ENCODE measurements at places on chromosomes 3 and 15.

- DNase-seq, result no peak
Observed at GRCh38 chr15:55714064-55714463, 28.9 kb downstream of the PRTG start.

DNA sequence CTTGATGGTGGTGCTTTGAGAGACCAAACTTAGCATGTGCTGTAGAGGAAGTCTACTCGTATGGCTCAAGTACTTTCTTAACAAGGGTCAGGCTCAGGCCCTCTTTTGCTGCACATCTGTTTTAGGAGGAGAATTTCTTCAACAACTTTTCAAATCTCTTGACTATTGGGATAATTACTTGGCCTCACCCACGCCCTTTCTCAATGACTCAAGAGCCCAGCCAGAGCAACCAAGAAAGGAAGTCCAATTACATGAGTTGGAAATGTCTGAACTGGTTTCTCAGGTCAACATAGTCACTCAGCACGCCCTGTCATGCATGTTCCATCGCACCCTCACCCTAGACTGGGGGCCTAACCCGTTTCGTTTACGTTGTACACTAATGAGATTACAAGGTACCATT lies 44.8 kb upstream of the UMPS start:
- no peak for DNase-seq

DNA sequence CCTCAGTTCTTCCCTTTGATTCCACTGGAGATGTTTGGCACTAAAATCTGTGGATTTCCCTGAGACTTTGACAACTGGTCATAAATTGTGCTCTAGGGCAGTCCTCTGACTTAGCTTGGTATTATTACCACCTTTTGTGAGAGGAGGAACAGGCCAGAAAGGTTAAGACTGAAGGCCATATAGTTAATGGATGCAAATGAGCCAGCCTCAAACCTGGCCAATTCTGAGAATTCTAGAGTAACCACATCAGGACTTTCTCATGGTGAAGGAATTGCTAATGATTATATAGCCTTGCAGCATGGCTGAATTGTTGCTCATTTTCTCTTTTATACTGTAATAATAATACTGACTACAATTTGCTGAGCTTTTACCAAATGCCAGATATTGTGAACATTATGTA lies 162.5 kb downstream of the CADPS start:
- no peak for DNase-seq

DNA sequence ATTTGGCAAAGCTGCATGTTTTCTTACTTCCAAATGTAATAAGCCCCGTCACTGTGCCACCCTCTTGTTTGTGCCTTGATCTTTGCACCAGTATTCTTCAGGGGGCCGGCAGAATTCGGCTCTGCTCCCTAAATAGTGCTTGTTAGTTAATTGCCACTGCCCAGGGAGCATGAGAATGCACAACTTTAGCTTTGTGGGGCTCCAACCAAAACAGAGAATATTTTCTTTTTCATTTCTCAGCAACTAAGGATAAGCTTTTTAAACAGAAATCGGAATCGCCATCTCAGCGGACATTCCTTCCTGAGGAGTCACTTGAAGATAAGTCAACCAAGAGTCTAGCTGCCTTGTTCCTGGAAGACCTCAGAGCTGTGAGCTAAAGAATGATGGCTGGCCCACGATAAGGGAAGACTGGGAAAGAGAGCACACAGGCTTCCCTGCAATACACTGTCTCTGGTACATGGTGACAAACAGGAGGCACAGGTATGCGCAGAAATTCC lies 106.0 kb downstream of the LRIG1 start:
- no peak for DNase-seq

GRCh38 chr15:85623315-85624049 lies 171.2 kb downstream of the KLHL25 start:
- no peak for DNase-seq

DNA sequence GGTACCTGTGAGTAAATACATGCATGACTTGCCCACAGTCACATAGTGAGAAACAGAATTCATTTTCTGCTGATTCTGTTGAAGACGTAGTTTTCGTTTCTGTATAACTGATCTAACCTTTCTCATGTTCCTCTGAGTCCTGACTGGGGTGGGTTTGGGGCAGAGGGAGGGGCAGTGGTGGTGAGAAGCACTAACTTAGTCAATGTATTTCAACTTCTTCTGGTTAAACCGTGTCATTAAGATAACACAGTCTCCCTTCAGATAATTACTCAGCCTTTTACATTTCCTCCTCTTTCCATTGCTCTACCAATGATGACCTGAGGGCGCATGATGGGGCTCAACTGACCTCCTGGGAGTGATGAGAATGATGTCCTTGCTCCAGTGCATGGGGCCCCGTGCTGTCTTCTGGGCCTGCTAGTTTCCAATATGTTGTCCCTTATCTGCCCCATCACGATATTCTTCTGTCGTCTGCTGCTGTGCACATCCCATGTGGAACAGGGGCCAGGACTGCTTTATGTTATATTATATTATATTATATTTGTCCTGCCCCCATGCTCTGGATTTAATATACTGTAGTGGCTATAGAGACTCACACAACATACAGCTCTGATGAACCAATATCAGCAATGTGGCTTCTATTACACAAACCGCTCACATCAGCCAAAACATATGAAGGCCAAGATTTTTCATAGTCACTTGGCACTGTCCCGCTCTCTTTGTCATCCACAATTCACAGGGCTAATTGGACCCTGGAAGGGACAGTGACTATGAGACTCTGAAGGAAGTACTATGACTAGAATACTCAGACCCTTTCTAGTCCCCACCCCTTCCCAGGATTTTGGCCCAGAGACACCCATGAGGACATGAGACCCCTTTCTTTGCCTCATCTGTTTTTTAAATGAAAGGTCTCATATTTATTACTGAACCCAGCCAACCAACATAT lies 407.1 kb upstream of the MCTP2 start:
- DNase-seq, result no peak

DNA sequence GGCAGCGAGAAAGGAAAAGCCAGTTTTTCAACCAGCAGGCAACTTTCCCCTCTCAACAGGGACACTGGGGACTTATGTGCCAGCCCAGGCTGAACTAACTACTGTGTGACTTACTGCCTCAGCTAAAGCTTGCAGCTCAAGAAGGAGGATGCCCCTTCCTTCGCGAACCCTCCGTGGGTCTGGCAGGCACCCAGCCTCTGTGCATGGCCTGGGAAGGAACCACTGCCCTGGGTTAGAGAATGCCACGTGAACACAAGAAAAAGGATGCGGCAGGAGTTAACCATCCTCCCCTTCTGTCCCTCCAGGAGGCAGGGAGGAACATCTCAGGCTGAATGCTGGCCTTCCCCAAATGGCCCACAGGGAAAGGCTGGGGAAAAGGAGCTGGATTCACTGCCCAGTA lies 29.0 kb downstream of the CHDH start:
- no peak for DNase-seq

GRCh38 chr3:49785565-49786356 lies 581 bp downstream of the IP6K1 start:
- no peak for DNase-seq

DNA sequence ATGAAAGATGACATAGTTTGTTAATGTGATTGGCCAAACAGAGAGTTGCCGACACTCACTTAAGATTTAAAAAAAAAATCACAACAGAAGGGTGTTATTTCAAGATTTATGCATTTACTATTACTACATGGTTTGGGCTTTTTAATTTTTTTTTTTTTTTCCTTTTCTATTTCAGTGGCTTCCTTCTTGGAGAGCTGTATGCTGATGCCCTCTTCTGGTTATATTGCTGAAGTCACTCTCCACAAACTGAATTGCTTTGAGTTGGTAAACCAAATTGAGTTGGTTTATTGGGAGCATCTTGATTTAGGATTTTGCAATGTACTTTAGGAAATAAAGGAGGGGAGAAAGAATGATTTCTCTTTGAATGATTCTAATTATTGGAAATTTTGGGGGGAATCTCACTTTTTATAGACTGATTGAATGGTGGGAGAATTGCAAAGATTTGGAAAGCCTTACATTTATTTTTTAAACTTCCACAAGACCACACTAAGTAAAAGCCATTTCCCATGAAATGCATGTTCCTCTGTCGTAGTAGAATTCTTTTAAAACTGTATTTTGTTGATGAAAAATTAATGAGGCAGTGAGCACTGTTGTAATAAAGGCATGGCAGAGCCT lies 186.6 kb upstream of the FEZF2 start:
- DNase-seq, result no peak

DNA sequence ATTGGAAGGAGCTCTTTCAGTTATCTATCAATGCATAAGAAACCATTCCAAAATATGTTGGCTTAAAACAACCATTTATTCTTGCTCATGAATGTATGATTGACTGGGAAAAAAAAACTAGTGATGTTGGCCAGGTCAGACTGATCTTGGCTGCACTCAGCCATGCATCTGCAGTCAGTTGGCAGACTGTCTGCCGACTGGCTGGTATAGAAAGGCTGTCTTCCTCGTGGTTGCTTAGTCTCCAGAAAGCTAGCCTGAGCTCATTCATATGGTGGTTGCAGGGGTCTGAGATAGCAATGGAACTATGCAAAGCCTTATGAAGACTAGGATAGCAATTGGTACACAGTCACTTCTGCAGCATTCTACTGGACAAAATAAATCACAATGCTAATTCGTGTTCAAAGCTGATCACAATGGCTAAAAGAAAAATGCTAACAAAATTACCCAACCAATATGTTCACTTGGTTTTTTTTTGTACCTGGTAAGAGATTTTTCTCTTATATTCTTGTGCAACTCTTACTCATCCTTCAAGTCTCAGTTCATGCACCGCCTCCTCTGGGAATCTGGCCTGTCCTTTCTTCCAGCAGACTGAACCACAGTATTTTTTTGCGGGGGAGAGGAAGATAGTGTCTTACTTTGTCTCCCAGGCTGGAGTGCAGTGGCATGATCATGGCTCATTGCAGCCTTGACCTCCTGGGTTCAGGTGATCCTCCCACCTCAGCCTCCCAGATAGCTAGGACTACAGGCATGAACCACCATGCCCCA lies 126.8 kb downstream of the KCNAB1 start:
- no peak for DNase-seq

DNA sequence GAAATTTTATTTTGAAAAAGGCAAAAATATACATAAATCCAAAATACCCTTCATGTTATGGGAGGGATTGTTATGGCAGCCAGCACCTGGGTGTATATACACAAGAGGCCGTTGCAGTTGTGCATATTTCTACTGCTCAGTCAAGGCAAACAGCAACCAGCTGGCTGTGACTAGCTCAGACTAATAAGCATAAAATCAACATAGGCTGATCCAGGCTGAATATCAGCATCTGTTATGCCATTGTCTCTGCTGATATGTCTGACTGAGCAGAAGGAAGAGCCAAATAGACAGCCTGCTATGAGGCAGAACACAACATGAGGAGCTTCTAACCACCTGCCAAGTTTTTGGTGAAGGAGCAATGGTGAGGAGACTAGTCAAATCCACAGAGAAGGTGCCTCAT lies 457.5 kb upstream of the ALCAM start:
- DNase-seq, result no peak

GRCh38 chr15:77030928-77031375 lies 36.0 kb downstream of the PSTPIP1 start:
- DNase-seq, result no peak

- no peak for DNase-seq
Observed at GRCh38 chr15:57382215-57382614, 5.9 kb downstream of the CGNL1 start.

Measured in activated naive CD8-positive, alpha-beta T cell treated with anti-CD3 and anti-CD28 coated beads, Interleukin-2, amount 50 U/mL, for 16 hours (primary cell).